ENCODE measurements at places on chromosomes 1 and 21.

GRCh38 chr1:219548386-219548785, 64.5 kb downstream of the ZC3H11B start:
- DNase-seq = no peak

- peak; percentile 42 for DNase-seq
Observed at GRCh38 chr1:247013391-247013790, 5.5 kb upstream of the ZNF695 start.

DNA sequence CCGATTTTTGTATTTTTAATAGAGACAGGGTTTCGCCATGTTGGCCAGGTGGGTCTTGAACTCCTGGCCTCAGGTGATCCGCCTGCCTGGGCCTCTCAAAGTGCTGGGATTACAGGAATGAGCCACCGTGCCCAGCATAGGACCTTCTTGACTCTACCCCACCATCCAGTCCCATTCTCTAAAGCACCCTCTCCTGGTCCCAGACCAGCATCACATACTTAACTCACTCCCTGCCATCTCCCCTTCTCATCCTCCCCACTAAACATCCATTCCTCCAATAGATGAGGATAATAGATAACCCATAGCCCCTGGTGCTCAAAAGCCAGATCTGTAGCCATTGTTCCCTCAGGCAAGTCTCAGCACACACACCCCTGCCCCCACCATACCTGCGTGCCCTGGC, 2.1 kb downstream of the ENTREP3 start:
- no peak for DNase-seq

- no peak for DNase-seq
Observed at GRCh38 chr1:170700842-170701615, 37.1 kb downstream of the PRRX1 start.

GRCh38 chr1:166391279-166392066, 224.7 kb upstream of the FAM78B start:
- peak; percentile 11 for DNase-seq

DNA sequence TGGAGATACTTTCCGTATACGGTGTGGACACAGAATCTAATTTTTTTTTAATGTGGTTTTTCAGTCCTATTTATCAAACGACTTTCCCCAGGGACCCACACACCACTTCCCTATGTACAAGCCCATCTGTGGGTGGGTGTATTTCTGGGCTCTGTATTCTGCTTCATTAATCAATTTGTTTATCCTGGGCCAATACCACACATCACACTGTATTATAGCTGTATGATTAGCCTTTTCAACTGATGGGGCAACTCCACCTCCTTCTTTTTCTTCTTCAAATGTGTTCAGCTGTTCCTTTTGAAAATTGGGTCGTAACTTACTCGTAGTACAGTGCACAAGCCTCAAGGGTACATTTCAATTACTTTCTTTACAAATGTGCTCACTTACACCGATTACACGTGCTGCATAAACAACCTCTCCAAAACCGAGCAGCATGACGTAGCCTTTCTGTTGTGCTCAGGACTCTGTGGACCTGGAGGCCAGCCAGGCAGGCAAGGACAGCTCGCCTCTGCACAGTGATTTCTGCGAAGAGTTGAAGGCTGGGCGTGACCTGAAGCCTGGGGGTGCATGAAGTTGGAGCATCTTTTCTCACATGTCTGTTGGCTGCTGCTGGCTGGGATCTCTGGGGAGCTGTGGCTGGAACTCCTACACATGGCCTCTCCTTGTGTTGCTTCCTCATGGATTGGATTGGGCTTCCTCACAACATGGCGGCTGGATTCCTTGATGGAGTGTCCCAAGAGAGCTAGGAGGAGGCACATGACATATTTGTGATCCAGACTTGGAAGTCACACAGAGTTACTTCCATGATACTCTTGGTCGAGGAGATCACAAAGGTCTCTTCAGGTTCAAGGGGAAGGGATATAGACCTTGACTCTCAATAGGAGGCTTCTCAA, 126.5 kb downstream of the CRYAA start:
- no peak for DNase-seq

- no peak for DNase-seq
Observed at GRCh38 chr1:116832932-116833578, 76.7 kb upstream of the PTGFRN start.

- DNase-seq = no peak
Observed at GRCh38 chr1:198873696-198874230, 234.9 kb downstream of the PTPRC start.

DNA sequence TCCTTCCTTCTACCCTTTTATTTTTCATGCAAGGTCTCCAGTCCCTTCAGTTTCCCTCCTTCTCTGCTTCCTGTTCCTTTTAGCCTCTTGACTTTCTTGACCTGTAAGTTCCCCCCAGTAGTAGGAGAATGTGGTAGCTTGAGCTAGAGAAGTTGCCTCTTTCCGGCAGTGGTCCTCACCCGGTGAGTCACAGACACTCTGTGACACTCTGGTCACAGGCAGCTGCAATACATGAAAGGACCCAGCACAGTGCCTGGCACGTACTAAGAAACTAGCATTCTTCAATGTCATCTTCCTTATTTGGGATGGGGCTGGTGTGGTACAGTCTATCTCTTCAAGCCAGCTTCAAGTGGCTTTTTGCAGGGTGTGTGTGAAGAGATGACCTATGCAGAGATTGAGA, 16.0 kb downstream of the PFKFB2 start:
- no peak for DNase-seq
